CD4-positive, alpha-beta T cell treated with Interleukin-17A for 4 hours (primary cell): ENCODE measurements at places on chromosomes 13 and 19.

GRCh38 chr19:40620161-40620485 is 19.0 kb downstream of the LTBP4 start:
- no peak for DNase-seq

DNA sequence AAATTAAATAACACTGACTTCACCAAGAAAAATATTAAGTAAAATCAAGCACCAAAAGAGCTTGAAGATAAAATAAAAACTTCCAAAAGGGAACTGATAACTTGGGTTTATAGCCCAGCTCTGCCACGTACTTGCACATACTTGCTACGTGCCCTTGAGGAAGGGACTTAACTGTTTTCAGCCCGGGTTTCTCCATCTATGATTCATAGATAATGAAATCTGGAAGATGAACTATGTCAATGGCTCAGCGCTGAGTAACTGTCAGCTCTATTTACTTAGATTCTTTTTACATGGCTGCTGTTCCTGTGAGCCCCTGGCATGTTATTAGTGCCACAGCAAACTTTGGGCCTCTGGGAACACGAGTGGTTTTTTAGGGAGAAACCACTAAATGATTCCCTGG is 9.6 kb upstream of the ZC3H13 start:
- no peak for DNase-seq

DNA sequence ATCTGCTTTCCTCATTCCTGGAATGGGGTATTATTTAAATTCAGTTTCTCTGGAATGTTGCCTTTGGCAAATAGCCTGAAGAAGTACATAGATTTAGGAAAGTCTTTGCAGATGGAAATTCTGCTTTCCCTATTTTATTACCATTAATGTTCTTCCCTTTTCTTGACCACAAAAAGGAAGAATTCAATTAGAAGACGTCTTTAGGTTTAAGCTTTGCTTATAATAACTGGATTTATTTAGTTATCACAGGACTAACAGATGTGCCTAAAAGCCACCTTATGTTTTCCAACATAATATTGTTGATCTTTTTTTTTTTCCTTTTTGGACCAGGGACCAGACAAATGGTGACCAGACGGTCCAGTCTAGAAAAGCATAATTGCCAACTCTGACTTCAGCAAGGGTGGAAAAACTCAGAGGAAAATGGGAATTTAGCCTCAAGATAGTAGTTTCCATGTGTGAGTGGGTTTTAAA is 210.1 kb upstream of the SPRY2 start:
- DNase-seq = no peak

GRCh38 chr13:61276401-61276800 is 139.2 kb downstream of the PCDH20 start:
- DNase-seq = no peak

DNA sequence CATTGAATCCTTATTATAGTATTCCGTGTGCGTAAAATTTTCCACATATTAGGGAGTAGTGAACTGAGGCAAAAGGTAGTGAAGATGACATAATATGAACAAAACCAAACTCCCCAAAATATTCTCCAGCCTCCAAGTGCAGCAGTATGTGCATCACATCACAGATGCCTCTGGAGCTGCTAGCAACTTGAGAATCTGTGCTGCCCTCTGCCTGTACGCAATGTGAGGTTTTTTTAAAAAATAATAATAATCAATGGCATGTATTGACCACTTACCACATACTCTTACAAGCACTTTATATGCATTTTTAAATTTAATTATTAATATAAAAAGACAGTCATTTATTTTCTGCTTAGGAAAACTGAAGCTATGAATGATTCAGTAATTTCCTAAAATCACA is 583.0 kb upstream of the SPRY2 start:
- DNase-seq = no peak
